ENCODE measurements at places on chromosomes 4 and X. TPM values are rescaled to one million over a fixed set of nuclear protein-coding genes. Genes with fewer than 3 reads are reported as not detected.

DNA sequence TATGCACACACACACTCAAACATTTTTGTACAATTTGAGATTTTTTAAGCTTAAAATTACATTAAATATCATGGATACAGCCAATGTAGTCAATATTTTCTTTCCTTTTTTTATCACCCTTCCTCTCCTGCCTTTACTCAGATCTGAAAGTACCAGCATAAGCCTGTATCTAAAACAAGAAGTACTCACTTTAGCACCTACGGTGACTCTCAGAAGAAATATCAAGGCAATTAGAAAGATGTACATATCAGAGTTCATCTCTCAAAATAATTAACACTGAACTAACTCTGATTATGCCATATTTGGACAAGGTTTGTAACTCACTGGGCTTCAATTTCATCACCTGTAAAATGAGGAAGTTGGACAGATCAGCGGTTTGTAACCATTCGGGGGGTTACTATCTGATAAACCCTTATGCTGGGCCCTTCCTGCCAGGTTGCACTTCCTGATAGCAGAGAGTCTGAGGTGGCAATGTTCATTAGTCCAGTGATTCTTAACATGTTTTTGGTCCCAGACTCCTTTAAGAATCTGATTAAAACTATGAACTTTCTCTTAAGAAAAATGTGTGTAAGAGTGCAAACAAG is 5.7 kb upstream of the GPR174 start:
- H3K4me3 ChIP-seq: no peak overlapping the region
- no peak for DNase-seq
- no peaks in the 10 kb centered on the region for H3K4me1 ChIP-seq
- no peaks in the 10 kb centered on the region for H3K36me3 ChIP-seq
- H3K27me3 ChIP-seq: no peaks in the 10 kb centered on the region

POLN gene
- 3.1 TPM for total RNA-seq

SLC30A9 gene
- 67.4 TPM for total RNA-seq

GRCh38 chrX:39952989-39953388 is 144.8 kb downstream of the BCOR start:
- H3K36me3 ChIP-seq: no peaks in the 10 kb centered on the region
- no peak overlapping the region for H3K4me3 ChIP-seq
- DNase-seq: no peak
- peaks cover 23% of the 10 kb centered on the region for H3K4me1 ChIP-seq
- H3K27me3 ChIP-seq: no peaks in the 10 kb centered on the region
- no peak overlapping the region for H3K27ac ChIP-seq

- H3K4me1 ChIP-seq: no peaks in the 10 kb centered on the region
- H3K4me3 ChIP-seq: no peak overlapping the region
- H3K36me3 ChIP-seq: no peaks in the 10 kb centered on the region
- no peaks in the 10 kb centered on the region for H3K27me3 ChIP-seq
- no peak for DNase-seq
- H3K27ac ChIP-seq: no peak overlapping the region
These were observed 13.7 kb downstream of the APELA start for GRCh38 chr4:164890691-164891090.

DNA sequence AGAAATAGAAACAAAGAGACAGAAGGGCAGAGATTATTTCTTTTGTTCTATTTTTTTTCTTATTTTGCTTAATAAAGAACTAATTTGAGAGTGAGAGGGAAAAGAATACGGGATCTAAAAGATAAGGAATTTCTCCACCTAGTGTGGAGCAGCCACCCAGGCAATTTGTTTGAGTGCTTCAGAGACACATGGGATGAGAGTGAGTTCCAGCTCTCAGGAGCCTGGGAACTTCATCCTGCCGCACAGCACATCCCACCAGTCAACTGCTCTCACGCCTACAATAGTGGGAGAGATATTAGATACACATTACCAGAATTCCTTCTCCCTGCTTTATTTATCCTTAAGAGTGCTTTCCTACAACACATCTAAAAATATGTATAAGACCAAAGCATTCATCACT is 946.4 kb downstream of the PDHA2 start:
- no peak overlapping the region for H3K4me3 ChIP-seq
- no peaks in the 10 kb centered on the region for H3K4me1 ChIP-seq
- no peaks in the 10 kb centered on the region for H3K36me3 ChIP-seq
- H3K27me3 ChIP-seq: no peaks in the 10 kb centered on the region
- H3K27ac ChIP-seq: no peak overlapping the region
- no peak for DNase-seq

FDCSP gene
- not detected for total RNA-seq

GIMD1 gene
- not detected for total RNA-seq

DNA sequence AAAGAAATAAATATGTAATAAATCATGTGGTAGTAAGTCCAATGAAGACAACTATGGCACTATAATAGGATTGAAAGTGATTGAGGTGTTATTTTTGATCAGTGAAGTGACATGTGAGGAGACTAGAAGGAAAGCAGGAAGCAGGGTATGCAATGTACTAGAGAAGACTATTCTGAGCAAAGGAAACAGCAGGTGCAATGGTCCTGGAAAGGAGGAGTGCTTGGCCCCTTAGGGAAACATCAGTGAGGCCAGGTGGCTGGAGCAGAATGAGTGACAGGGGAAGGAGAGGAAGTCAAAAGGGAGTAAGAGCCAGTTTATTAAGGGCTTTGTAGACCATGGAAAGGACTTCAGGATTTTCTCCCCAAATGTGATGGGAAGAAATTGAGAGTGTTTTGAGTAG is 207.6 kb upstream of the HCCS start:
- no peak overlapping the region for H3K4me3 ChIP-seq
- no peak overlapping the region for H3K27ac ChIP-seq
- H3K27me3 ChIP-seq: no peaks in the 10 kb centered on the region
- no peak for DNase-seq

GAGE2A gene
- total RNA-seq: 0.52 TPM

DNA sequence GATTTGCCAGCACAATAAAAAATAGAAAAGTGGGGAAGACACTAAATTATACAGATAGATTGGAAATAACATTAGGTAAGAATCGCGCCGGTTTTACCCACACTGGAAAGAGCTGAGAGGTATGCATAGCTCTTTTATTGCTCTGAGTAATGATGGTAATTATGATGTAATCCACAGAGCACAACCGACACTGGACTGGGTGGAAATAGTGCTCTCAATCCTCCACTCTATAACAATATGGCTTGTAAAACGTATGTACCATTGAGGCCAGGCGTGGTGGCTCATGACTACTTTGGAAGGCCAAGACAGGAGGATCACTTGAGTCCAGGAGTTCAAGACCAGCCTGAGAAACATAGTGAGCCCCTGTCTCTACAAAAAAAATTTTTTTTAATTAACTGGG is 104.3 kb upstream of the RAPGEF2 start:
- no peaks in the 10 kb centered on the region for H3K36me3 ChIP-seq
- H3K4me3 ChIP-seq: no peak overlapping the region
- no peak overlapping the region for H3K27ac ChIP-seq
- peaks cover 17% of the 10 kb centered on the region for H3K4me1 ChIP-seq
- DNase-seq: peak; percentile 21

All from HCT116 (cell line).